ENCODE measurements at places on chromosomes 7 and 10.
A peak's percentile ranks its signal among the peaks of the same experiment; 100 is the strongest.

GRCh38 chr10:116590590-116591444 is at the start of gene PNLIPRP1:
Gene PNLIPRP1 (plus strand): TSS chr10:116590959. CDS start chr10:116591130, 171 bp downstream.
- no peak for DNase-seq

GRCh38 chr7:45689797-45690761 is 115.9 kb downstream of the ADCY1 start:
- no peak for DNase-seq

GRCh38 chr10:73744664-73744975 is 448 bp downstream of the SEC24C start:
- no peak for DNase-seq

GRCh38 chr10:110860576-110861241 is 11.0 kb upstream of the PDCD4 start:
- no peak for DNase-seq

DNA sequence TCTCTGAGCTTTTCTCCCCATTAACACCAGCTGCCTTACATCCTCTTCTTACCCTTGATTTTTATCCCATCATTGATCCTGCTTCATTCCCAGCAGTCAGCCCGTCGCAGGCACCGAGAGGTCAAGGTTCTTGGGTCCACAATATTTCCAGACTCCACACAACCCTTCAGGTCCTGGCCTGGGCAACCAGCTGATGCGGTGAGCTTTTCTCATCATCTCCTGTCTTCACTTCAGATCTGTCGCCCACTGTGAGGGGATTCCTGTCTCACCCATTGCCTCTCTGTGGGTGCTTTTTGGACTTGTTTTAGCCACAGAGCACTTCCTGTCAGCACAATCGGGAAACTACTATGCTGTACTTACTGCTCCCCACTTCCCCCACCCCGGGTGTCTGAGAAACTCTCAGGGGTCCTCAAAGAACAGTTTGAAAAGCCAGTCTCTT is 8.4 kb upstream of the PVRIG start:
- DNase-seq, result no peak

- DNase-seq, result no peak
Observed at GRCh38 chr7:91644256-91644655, 236.2 kb downstream of the MTERF1 start.

- no peak for DNase-seq
Observed at GRCh38 chr10:23139677-23140076, 44.3 kb downstream of the MSRB2 start.

DNA sequence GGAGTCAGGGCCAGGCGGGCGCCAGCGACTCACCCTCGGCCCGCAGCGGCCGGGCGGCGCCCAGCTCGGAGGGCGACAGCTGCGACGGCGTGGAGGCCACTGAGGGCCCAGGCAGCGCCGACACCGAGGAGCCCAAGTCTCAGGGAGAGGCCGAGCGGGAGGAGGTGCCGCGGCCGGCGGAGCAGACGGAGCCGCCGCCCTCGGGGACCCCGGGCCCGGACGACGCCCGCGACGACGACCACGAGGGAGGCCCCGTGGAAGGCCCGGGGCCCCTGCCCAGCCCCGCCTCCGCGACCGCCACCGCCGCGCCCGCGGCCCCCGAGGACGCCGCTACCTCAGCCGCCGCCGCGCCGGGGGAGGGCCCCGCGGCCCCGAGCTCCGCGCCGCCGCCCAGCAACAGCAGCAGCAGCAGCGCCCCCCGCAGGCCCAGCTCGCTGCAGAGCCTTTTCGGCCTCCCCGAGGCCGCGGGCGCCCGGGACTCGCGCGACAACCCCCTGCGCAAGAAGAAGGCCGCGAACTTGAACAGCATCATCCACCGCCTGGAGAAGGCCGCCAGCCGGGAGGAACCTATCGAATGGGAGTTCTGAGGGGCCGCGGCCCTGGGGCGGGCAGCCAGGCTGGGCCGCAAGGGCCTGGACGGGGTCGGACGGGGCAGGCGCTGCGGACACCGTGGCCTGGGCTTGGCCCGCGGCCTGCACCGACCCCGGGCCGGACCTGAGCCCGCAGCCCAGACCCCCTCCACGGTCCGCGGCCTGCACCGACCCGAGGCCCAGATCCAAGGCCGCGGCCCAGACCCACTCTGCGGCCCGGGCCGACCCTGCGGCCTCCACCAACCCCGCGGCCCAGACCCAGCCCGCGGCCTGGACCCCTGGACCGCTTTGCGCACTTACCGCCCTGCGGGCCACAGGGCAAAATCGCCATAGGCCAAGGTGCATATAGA is 37.9 kb upstream of the SH2B2 start:
- no peak for DNase-seq

DNA sequence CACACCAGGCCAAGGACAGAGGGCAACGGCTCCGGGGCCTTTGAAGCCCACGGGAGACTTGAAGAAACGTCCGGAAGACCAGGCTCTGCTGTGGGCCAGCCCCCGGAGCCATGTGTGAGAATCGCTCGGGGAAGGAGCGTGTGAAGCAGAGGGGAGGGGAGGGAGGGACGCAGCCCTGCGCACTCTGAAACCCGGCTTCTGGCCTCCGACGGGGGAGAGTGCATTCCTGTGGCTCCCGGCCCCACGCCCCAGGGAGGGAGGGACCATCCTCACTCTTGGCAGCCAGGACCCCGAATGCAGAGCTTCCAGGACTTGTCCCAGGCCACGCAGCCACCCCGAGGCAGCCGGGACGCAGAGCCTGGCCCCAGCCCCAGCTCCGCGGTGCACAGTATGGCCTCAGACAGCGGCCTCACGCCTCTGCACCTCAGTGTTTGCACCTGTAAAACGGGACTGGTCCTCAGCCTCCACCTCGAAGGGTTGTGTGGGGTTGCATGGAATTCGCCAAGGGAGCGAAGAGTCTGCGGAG is 67.4 kb downstream of the PDGFA start:
- no peak for DNase-seq

DNA sequence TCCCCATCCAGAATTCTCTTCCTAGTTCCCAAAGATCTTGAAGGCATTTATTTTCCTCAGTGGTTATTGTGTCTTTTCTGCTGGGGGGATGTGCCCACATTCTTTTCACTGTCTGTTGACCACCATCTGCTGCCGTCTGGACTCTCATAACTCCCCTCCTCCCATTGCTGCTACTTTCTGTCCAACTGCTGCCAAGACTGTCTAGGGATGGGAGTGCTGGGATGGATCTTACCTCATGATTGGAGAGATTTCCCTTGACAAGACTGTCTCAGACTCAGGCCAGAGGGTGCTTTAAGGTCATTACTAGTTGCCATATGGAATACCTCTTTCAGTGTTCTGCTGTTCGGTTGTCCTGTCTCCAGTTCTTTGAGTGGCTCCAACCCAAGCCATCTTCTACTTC is 141.6 kb downstream of the C1GALT1 start:
- DNase-seq, result no peak

GRCh38 chr7:157908006-157908782 is 571.4 kb downstream of the DNAJB6 start:
- peak; percentile 67 for DNase-seq

GRCh38 chr7:106384373-106384772 is 99.6 kb upstream of the NAMPT start:
- DNase-seq, result no peak

GRCh38 chr7:127239814-127240213 is 12.9 kb downstream of the GRM8 start:
- no peak for DNase-seq

GRCh38 chr7:107170051-107170915 is 1.5 kb downstream of the HBP1 start:
- DNase-seq, result no peak

DNA sequence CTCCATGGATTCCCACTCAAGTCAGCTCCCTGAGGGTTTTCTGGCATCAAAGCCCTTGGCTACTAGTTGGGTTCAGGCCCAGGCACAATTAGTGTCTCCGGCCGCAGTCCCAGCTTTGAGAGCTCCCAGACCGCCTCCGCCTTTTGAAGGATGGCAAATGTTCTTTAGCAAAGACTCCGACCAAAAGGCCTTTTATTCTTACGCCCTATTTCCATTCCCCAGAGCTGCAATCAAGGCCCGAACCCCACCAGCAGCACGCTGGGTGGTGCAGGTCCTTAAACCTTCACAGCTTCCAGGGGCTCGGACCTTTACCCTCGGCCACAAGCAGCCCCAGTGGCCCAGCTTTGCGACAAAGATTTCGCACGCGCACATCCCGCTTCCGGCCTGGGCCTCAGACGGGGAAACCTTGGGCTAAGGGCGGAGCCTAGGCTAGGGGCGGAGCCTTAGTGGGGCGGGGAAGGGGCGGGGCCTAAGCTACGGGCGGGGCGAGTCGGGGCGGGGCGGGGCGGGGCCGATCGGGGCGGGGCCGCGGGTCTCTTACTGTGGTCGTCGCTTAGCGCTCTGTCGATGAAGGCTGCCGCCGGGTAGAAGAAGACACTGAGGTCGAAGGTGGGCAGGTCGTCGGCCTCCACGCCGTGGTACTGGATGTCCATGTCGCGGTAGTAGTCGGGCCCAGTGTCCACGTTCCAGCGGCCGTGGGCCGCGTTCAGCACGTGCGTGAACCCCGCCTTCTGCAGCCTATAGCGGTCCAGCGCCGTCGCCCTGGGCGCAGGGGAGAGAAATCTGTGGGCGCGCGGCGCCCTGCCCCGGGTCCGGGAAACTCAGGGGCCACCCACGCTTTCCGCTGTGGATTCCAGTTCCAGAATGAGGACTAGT is 68.0 kb upstream of the SAMD8 start:
- no peak for DNase-seq

- no peak for DNase-seq
Observed at GRCh38 chr10:129968853-129969183, 4.7 kb upstream of the EBF3 start.
